NAMALWA (cell line): ENCODE measurements at places on chromosomes 12 and 14.
A peak's percentile ranks its signal among the peaks of the same experiment; 100 is the strongest.

GRCh38 chr14:103118663-103119404, 4.4 kb upstream of the TNFAIP2 start:
- no peak for DNase-seq

- DNase-seq, result no peak
Observed at GRCh38 chr14:103095210-103095778, 769 bp downstream of the EXOC3L4 start.

DNA sequence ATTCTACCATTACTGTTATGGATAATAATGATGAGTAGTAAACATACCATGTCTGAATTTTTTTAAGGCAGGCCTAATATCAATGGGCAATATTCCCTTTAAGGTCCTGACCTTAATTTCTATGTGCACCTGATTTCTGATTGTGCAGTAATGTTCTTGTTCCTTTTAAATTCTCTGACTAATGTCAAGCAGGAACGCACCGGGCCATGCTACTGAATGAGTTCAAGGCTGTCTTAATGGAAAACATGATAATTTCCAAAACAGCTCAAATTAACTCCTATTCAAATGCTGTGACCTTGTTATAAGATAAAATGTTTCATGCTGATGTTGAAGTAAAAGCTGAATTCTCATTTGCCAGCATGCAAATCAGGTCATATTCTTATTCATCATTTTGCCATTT, 6.8 kb downstream of the TAS2R46 start:
- no peak for DNase-seq

- DNase-seq, result no peak
Observed at GRCh38 chr12:124544311-124544970, 23.0 kb downstream of the NCOR2 start.

DNA sequence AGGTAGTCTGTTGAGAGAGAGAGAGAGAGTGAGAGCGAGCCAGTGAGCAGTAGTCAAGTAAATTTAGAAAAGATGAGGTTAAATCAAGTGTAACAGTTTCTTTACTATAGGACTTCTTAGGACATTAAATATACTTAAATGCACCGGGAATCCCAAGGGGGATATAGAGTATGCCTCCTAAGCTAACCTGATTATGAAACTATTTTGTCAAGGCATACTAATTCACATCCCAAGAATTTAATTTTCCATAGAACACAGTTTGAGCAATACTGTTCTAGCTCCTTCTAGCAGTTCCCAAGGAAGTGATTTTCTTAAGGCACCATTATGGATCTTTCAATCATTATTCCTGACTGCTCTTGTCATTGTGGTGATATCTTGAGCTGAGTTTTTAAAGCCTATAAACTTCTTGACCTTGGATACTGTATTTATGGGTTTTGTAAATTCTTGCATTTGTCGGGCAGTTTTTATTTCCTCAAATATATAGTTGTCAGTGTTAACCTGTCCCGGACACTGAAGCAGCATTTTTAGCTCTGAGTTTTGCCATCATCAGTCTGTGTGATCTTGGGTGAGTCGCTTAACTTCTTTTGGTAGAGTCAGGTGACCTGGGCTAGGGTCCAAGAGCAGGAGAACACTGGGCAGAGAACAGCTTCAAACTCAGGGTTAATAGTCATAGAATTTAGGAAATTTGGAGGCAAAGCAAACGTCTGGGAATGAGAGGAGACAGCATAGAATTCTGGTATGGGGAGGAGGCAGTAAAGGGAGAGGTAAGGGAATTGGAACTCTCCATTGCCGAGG, 196.5 kb upstream of the FRMD6 start:
- no peak for DNase-seq

DNA sequence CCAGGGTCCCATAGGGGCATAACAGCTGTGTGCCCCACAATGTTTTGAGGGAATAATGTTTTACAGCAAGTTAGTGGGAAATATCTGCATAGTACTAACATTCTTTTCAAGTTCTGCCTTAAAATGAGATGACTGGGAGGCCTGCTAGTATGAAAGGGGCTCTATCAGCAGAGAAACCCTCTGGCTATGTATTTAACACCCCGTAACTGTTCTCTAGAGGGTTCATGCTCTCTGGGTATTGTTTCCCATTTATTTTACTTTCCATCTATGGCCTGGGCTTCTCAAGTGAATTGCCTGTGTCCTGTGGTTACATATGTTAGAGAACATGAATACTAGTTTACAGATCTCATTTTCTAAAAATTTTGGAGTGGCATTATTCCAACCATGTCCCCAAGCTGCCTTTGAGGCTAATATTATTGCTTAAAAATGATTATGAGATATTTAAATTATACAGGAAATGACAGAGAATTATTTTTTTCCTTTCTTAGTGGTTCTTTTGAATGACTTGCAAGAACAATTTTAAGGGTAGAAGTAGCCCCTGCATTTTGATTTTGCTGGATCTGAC, 37.5 kb downstream of the GNG2 start:
- no peak for DNase-seq

DNA sequence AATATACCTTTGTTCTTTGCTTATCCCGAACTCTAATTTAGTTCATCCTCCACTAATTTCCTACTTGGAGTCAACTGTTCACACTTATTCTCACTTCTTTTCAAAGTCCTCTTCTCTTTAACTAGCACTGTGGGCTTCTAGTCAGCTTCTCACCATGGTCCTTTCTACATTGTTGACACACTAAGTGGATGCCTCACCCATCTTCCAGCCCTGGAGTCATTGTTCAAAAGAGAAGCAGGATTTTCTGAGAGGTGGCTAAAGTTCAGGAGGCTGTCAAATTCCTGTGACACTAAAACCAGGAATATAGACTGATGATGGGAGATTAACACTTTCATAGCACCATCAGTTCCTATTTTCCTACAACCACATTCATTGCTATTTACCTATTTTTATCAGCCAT, 99.3 kb downstream of the PHLDA1 start:
- no peak for DNase-seq

GRCh38 chr14:84988357-84988756, 541.6 kb upstream of the FLRT2 start:
- DNase-seq, result no peak

GRCh38 chr14:97638864-97639263, 841.7 kb downstream of the VRK1 start:
- no peak for DNase-seq

DNA sequence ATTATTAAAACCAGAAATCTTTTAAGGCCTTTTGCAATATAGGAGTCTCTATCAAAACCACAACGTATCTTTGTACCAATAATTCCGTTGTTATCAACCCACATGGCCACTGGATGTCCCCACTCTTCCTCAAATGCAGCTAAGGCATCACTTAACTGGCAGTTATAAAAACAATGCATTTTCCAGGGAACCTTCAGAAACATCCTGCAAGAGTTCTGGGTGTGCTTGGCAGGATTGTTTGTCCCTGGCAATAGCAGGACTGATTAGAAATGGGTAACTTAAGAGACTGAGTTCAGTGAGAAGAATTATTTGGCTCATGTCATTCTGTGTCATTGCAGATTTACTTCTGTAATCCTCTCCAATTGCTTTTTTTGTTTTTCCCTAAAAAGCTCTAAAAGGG, 112.0 kb downstream of the SLC15A5 start:
- peak; percentile 61 for DNase-seq

- DNase-seq, result no peak
Observed at GRCh38 chr14:55129086-55129427, at the start of gene LGALS3. Gene LGALS3 (plus strand): TSS chr14:55129252. CDS start chr14:55137374, 8,122 bp downstream.

- DNase-seq, result no peak
Observed at GRCh38 chr12:71871116-71871515, 31.6 kb downstream of the TBC1D15 start.

DNA sequence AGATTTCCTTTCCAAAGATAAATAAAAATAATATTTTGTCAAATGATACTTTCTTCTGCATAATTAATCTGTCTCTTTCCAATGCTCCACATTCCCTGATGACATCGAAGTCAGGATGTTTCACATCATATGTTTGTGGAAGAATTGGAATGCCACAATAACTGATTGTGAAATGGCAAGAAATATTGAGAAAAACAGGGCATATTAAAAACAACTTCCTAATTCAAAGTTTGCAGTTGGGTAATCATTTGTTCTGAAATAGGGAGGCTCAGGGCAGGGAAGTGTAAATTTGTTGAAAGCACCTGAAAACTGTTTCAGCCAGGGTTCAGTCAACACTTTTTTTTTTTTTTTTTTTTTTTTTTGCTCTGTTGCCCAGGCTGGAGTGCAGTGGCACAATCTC, 50.7 kb downstream of the BCAT1 start:
- DNase-seq, result no peak

DNA sequence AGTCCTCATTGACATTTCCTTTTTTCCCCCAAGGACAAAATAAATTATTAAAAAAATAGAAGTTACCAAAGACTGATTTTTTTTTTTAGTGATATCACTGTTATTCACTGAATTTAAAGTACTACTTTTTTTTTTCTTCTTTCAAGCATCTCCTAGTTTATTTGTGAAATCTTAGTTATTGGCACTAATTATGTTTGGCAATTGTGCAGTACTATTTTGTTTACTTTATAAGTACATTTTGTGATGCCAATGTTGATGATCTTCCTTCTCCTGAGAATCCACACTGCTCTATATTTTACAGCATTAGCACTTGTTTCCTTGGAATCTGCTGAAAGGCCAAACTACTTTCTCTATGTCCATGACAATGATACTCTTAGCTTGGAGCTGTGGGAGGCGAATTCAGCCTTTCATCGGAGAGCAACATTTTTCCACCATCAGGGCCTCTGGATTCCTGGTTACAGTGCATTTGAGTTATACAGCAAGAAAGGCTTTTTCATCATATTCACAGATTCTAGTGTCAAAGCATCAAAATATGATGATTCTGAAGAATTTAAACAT, 123.8 kb upstream of the PTPRQ start:
- no peak for DNase-seq

DNA sequence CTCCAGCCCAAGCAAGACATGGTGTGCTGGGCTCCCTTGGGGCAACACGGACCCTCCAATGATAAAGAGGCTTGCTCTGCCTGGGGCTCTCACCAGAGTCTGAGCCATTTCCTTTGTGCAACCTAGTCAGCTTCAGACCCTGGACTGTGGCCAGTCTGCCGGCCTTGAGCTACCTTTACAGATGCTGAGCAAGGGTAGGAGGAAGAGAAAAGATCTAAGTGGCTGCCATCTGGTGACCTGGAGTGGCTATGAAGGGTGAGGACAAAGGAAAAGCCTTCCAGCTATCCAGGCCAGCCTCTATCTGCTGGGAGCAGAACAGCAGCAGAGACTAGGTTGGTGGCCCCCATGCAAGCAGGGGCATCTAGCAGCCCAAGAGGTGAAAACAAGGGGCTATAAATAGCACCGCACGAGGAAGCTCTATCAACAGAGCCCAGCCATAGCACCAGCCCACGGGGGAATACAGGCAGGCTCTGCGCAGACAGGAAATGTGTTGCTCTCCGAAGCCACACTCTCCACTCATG, 230.1 kb downstream of the FOXN3 start:
- no peak for DNase-seq

DNA sequence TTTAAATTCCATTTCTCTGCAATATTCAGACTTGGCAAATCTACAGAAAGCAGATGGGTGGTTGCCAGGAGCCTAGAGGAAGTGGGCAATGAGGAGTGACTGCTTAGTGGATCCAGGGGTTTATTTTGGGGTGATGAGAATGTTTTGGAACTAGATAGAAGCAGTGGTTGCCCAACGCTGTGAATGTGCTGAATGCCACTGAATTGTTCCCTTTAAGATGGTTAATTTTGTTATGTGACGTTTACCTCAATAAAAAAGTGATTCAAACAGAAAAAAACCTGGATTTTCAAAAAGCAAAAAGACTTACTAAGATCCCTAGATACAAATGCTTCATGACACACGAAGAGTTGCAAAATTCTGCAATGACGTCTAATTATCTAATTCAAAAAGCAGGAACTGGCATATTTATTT, 34.2 kb downstream of the DAO start:
- DNase-seq, result no peak

DNA sequence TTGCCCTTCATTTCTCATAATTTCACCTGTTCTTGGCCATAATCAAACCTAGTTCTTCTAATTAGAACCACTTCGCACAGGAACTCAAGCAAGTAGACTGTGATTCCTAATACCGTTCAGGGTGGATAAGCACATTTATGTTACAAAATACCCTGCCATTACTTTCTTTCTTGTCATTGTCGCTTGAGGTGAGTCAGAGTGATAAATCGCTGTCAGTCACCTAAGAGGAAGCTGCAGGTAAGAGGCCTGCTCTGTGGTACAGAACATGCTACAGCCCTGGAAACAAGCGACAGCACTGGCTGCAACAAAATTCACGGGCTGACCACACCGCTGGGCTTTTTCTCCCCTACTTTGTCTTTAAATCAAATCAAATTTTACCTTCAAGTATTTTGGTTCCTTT, 218.2 kb downstream of the ANO6 start:
- no peak for DNase-seq

GRCh38 chr12:124185971-124186686, 108.8 kb upstream of the RFLNA start:
- DNase-seq, result no peak

DNA sequence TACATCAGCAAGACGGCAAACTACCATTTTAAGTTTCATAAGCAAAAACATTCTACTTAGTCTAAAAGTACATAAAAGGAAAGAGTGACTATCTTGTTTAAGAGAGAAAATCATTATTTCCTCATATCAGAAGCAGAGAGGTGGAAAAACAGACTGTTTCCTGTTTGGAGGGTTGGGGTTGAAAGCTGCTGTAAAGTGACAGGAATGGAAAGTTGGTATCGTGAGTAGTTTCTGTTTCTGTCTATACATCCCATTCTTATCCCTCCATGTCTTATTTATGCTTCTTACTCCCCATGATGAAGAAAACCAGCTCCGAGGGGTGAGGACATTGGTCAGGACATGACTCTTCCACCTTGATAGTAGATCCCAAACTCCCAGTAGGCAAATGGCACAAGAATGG, 216.5 kb downstream of the EGLN3 start:
- no peak for DNase-seq

- peak; percentile 19 for DNase-seq
Observed at GRCh38 chr12:121038861-121039668, at the start of gene OASL. Gene OASL (minus strand): TSS chr12:121039246. CDS start chr12:121038971, 275 bp downstream.

GRCh38 chr12:79761341-79761740, 70.6 kb upstream of the PAWR start:
- DNase-seq, result no peak

DNA sequence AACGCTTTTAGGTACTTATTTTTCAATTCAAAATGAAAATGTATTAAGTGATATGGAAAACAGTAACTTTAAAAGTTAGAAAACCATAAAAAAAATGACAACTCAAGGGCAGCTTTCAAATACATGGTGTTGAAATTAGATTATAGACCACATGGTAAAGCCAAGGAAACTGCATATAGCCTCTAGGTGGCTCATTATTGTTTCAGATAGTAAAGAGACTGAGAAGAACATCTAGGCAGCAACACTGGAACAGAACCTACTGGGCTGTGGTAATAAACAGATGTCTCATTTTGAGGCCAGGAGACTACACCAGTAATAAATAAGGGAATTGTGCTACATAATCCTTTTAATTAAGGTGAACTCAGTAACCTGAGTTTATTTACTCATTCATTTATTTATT, 13.0 kb downstream of the FBXO33 start:
- peak; percentile 7 for DNase-seq

DNA sequence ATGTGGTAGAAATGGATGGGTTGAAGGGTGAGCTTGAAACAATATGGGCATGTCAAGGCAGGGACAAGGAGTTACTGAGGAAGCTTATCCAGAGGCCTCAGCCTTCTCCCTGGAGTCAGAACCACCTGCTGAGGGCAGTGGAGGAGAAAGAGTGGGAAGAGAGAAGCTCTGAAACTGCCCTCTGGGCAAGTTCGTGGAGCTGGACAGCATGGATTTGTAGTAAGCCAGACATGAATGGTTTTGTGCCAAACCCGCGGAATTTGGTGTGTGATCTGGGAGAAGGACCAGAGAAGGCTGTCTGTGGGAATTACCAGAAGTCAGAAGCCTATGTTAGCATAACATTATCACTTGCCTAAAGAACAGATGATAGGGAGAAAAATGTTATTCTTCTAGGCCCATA, 164.8 kb downstream of the SLC41A2 start:
- no peak for DNase-seq

GRCh38 chr12:32365473-32366064, 33.8 kb upstream of the FGD4 start:
- peak; percentile 80 for DNase-seq
